ENCODE measurements at places on chromosomes 7 and 10. TPM values are rescaled to one million over a fixed set of nuclear protein-coding genes. Genes with fewer than 3 reads are reported as not detected.

DNA sequence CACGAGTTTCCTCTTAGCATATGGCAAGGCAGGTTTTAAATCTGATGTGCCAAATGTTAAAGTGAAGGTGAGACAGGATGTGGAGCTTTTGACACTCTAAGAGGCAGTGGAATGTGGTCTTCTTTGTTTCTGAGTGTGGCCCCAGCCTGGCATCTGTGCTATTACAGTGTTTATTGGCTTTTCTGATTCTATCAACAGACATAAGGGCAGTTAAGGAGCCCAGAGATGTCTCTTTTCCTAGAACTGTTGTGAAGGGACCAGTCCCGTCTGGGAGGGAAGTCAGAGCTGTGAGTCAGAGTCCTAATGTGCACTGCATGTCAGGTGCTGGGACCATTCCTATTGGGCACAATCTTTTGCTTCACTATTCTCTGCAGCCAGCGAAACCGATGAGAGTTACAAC, 32.5 kb downstream of the TRUB1 start:
- no peak for DNase-seq

The LAMB1 gene
- polyA plus RNA-seq: 451 TPM

- no peak for DNase-seq
These were observed 21.6 kb downstream of the FBH1 start for GRCh38 chr10:5911670-5912069.

DNA sequence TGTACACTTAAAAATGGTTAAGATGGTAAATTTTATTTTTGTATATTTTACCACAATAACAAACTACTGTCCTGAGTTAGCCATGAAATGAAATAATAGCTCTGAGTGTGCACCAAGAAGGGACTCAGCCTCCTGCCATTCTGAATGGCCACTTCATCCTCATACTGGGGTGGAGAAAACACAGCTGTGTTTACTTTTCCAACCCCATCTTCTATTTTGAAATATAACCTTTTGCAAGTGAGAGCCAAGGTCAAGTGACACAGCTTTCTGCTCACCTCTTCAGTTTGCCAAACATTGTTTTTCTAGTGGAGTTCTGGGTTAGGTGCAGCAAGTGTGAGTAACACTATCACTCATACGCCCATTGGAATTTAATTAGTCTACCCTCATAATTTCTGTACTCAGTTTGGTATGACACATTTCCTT, 107.4 kb upstream of the GLCCI1 start:
- no peak for DNase-seq

DNA sequence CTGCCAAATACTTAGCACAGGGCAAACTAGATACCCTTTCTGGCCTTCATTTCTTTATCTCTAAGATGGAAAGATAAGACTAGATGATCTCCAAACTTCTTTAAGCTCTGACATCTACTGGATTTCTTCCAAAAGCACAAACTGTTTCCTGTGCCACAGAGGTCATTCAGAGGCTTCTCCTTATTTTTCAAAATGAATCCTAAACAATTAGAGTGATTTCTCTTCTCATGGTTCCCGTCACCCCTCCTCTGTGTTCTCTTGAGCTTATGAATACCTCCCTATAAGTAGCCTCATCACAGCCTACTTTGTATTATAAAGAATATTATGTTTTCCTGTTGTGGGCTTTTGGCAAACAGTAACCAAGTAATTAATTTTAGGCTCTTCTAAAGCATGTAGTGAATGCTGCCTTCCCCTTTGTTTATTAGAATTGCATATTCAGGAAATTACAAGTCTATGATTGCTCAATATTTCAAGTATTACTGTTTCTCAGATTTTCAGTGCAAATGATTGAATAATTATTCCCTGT, 179.5 kb downstream of the REEP3 start:
- DNase-seq: no peak

DNA sequence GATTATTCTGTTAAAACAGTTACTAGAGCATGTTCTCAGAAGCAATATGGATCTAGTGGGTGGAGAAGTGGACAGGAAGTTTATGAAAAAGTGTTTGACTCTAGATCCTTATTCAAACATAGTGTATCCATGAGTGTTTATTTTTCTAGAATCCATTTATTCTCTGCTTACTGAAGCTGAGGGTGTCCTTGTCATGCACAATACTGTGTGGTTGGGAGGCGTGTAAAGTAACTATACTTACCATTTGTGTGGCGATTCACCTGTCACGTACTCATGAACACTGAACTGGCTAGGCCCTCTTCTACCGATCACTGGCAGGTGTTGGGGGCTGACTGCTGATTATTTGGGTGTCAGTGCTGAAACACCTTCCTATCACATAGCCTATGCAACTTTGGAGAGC, 74.0 kb downstream of the POU6F2 start:
- DNase-seq: no peak

- DNase-seq: no peak
These were observed 386.7 kb downstream of the PHTF2 start for GRCh38 chr7:78185149-78185745.

The LBX1 gene
- 12.4 TPM for polyA plus RNA-seq

- DNase-seq: no peak
These were observed 43.4 kb upstream of the LYZL1 start for GRCh38 chr10:29245476-29245875.

The SLC13A1 gene
- not detected for polyA plus RNA-seq

- no peak for DNase-seq
These were observed 150.3 kb upstream of the WNT16 start for GRCh38 chr7:121178452-121178851.

- DNase-seq: peak; percentile 53
These were observed 69.9 kb upstream of the GTF2I start for GRCh38 chr7:74587435-74588126.

- no peak for DNase-seq
These were observed 232.6 kb downstream of the ADK start for GRCh38 chr10:74383642-74384041.

DNA sequence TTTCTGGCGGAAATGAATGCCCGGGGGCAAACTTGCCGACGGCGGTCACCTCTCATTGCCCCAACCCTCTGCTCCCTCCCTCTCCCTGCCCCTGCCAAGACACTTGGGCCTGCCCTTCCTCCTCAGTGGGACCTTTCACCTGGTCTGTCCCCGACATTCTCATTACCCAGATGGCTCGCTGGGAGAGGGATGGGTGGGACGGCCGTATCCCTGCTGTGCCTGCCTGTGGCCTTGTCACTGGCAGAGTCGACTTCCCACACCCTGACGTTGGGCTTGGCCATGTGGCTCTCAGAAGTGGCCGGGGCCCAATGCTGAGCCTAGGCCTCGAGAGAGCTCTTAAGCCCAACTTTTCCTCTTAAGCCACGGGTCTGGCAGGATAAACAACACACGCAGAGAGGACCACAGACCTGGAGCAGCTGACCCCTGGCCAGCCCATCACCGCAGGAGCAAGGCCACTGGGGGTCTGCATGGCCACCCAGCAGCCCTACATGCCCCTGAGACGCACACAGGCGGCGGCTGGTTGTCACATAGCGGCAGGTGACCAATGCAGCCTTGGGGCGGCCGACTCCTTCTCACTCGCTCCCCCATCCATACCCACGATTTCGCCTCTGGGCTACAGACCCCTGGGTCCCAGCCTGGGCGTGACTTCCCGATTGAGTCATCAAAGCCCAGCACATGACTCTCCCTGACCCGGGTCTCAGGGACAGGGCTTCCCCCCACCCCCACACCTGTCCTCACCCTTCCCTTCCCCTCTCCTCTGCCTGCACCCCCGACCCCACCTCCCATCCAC, 40.1 kb downstream of the SLC29A4 start:
- DNase-seq: no peak

- no peak for DNase-seq
These were observed 639.2 kb downstream of the KCNMA1 start for GRCh38 chr10:76998451-76998850.

The ABCB4 gene
- polyA plus RNA-seq: 0.39 TPM

GRCh38 chr7:137986252-137987017, 15.5 kb downstream of the CREB3L2 start:
- DNase-seq: no peak

The SSC4D gene
- polyA plus RNA-seq: 0.85 TPM

The TBL2 gene
- 23.6 TPM for polyA plus RNA-seq

DNA sequence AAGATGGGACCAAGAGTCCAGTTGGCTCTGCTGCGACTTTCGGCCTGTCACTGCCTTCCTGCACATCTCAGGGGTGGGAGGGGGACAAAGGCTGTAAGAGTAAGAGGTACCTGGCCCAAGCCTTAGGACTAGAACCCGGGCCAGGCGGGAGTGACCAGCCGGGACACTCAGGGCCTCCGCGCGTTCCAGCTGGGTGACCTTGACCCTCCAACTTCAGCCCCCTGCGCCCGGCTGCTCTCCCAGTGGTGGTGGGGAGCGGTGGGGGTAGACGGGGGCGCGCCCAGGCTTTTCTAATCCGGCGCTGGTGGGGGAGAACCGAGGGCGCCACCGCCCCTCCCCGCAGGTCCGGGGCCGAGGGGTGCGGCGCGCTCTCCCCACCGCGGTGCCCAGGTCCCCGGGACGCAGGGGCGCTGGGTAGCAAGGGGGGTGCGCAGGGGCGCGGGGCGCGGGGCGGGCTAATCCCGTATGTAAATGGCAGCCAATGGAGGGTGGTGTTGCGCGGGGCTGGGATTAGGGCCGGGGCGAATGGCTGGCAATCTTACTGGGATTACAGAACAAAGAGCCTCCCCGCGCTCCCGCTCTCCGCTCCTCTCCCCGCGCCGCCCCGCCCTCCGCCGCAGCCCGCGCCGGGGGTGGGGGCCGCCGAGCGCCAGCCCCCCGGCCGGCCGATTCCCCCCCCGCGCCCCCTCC, at the start of gene GTF2IRD1:
GTF2IRD1 (plus strand) TSS at position 585 of the 690 bp plus-strand sequence. CDS start 54,175 bp downstream, outside the sequence.
- DNase-seq: peak; percentile 78

- no peak for DNase-seq
These were observed 46.9 kb downstream of the GALNT11 start for GRCh38 chr7:152072421-152072820.

The HTRA1 gene
- 58.6 TPM for polyA plus RNA-seq

- DNase-seq: no peak
These were observed 19.8 kb upstream of the CLDN12 start for GRCh38 chr7:90383422-90383821.

The SEPTIN7 gene
- 323 TPM for polyA plus RNA-seq

GRCh38 chr10:4361581-4361980, 464.4 kb upstream of the AKR1E2 start:
- DNase-seq: no peak

DNA sequence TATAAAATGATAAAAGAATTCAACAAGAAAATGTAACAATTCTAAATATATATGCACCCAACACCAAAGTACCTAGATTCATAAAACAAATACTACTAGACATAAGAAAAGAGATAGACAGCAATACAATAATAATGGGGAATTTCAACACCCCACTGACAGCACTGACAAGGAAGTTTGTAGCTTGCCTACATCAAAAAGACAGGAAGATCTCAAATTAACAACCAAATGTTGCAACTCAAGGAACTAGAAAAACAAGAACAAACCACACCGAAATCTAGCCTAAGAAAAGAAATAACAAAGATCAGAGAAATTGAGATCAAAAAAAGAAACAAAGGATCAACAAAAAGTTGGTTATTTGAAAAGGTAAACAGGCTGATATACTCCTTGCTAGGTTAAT, 36.5 kb upstream of the TNKS2 start:
- DNase-seq: no peak

- no peak for DNase-seq
These were observed 101.1 kb upstream of the RET start for GRCh38 chr10:42975558-42976340.

DNA sequence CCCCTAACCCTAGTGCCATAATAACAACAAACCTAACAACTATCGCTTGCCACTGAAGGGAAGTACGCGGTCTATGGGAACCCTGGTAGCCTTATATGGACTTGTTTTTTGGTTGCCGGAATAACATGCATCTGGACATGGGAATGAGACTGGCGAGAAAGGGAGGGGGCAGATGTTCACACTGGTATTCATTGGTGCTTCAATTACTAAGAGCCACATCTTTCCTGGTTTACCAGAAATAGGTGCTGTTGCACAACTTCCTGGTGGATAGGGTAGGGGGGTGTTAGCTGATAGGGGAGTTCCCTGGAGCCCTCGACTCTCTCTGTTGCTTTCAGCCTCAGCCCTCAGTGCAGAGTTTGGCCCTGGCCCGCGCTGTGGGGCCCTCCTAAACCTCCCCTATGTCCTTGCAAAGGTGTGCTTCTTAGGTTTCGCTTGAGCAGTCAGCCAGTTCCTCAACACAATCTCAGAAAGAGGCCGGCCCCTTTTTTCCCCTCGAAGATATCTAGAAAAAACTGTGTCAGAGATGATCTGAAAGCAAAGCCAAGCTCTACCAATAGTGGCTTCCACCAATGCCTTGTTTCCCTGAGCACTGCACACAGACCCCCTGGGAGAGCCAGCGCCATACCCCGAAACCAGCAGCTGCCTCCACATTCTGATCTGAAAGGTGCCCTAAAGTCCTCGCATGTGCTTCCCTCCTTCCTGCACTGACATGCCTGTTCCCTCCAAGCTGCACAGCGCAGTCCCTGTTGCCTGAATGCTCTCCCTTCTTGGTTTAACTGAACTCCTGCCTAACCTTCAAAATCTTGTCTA, 13.5 kb downstream of the TBXAS1 start:
- DNase-seq: no peak

GRCh38 chr7:20831956-20832355, 45.3 kb upstream of the SP8 start:
- DNase-seq: no peak

- DNase-seq: peak; percentile 16
These were observed 11.8 kb downstream of the NT5C2 start for GRCh38 chr10:103181244-103181643.

The ADAM12 gene
- 18.6 TPM for polyA plus RNA-seq

The PNLIPRP1 gene
- polyA plus RNA-seq: not detected
